ENCODE measurements at places on chromosomes 7 and 10. TPM values are rescaled to one million over a fixed set of nuclear protein-coding genes. Genes with fewer than 3 reads are reported as not detected.

- no peak for DNase-seq
These were observed 151.8 kb downstream of the WNT2 start for GRCh38 chr7:117171106-117171505.

DNA sequence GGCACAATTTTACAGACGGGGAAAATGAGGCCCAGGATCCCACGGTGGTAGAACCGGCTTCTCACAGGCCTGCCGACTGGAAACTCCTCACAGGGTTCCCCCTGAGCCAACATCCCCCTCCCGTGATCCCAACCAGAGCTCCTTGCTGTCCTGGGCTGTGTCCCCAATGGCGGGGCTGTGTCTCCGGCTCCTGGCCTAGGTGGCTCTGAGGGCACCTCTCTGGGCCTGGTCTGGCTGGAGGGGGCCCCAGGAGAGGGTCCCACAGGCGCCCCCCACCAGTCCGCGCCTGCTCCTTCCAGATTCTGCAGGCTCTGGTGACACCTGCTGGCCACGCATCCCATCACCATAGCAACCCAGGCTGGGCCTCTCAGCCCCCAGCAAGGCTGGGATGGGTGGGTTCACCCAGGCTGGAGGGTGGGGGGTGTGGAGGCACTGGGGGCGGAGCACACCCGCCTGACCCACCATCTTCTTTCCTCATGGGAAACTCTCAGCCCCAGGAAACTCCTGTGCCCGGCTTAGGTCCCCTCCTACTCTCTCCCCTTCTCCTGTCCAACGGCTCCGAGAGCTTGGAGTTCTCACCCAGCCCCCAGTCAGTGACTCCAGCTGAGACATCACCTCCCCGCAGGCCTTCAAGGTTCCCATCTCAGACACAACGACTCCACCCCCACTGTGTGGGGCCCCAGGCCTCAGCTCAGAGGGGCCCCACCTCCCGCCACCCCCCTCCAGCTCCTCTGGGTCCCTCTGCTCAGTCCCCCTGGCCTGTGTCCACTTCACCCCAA is 27.1 kb upstream of the TNRC18 start:
- peak; percentile 34 for DNase-seq

DNA sequence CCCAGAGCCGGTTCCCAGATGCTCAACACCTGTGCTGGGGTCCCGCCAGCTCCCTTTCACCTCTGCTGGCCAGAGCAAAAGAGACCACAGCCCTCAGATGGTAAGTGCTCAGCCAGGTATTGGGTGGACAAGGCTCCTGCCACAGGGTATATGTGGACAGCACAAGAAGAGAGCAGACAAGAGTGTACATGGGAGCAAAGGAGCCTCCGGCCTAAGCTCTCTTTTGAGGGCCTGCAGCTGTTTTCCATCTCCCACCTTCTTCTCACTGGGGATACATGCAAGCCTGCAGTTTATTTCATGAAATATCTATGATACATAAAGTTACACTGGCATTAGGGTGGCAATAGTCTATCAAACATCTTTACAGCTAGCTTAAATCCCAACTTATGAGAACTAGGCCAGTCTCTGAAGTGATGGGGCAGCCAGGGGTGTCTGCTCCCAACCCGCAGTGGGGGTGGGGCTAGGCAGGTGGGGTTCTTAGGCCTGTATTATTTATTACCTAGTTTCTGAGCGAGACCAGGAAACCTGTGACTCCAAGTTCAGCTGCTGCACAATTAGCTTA is 50.4 kb upstream of the DDC start:
- no peak for DNase-seq

DNA sequence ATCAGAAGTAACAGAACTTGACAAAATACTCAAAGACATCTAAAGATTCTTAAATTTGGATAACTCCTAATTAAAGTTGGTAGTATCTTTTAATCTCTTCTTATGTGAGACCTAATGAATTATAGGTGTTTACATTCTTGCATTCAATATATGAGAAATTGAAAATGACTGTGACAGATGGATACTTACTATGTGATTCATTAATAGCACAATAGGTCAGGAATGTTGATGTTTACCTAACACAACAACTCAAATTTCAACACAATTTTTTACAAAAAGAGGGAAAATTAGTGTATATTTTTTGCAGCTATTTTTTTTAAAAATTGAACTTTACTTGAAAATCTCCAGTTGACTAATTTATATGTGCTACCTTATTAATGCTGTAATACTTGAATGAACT is 31.7 kb upstream of the MCU start:
- DNase-seq = no peak

GRCh38 chr10:17851611-17852010 is 42.5 kb downstream of the MRC1 start:
- DNase-seq = no peak

DNA sequence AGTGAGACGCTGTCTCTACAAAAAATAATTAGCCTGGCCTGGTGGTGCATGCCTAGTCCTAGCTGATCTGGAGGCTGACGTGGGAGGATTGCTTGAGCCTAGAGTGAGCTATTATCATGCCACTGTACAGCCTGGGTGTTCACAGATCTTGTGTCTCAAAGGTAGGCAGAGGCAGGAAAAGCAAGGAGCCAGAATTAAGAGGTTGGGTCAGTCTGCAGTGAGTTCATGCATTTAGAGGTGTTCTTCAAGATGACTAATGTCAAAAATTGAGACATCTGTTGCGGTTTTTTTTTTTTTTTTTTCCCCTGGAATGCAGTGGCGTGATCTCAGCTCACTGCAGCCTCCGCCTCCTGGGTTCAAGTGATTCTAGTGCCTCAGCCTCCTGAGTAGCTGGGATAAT is 5.4 kb downstream of the PPIA start:
- DNase-seq = peak; percentile 37

DNA sequence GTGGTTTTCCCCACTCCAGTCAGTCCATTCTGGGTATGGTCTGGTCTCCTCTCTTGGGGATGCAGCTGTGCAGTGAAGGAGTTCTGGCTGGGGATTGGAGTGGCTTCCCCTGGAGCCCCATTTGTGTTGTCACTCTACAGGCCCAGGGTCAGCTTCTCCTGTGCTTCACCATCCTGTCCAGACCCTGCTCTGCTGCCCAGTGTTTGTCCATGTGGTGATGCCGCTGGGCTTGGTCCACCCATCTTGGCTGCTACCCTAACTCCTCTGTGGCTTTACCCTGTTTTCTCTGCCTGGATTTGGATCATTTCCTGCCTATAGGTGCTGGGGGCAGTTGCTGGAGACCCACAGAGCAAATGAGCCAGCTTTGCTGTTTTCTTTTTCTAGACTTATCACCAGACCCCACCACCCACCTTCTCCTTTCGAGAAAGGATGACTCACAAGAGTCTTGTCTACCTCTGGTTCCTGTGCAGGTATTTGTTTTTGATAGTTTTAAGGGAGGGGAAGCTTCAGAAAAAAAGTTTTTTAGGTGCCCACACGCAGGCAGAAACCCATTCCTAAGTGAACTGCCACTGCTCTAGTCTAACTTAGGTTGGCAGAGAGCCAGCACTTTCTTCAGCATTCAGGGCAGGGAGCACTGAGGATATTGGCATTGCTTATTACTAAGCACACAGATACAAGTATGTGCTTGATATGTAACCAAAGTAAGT is 8.5 kb downstream of the ZDHHC16 start:
- peak; percentile 34 for DNase-seq

The CYP26C1 gene
- total RNA-seq = under 0.01 TPM

DNA sequence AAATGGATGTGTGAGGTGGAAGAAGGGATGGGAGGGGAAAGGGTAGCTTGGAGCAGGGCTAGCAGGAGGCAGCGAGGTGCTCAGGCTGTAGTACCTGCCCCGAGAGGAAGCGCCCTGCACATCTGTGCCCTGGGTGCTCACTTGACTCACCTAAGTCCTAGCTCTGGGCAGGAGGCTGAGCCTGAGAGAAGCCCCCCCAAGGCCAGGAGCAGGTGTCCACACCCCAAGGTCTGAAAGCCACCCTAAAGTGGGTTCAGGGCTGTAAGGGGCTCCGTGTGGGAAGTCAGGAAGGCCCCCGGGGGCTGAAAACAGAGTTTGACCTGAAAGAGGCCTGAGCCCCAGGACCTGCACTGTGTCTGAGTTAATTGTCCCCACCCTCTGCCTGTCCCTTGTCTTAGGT is 95.8 kb upstream of the PODXL start:
- DNase-seq = no peak

DNA sequence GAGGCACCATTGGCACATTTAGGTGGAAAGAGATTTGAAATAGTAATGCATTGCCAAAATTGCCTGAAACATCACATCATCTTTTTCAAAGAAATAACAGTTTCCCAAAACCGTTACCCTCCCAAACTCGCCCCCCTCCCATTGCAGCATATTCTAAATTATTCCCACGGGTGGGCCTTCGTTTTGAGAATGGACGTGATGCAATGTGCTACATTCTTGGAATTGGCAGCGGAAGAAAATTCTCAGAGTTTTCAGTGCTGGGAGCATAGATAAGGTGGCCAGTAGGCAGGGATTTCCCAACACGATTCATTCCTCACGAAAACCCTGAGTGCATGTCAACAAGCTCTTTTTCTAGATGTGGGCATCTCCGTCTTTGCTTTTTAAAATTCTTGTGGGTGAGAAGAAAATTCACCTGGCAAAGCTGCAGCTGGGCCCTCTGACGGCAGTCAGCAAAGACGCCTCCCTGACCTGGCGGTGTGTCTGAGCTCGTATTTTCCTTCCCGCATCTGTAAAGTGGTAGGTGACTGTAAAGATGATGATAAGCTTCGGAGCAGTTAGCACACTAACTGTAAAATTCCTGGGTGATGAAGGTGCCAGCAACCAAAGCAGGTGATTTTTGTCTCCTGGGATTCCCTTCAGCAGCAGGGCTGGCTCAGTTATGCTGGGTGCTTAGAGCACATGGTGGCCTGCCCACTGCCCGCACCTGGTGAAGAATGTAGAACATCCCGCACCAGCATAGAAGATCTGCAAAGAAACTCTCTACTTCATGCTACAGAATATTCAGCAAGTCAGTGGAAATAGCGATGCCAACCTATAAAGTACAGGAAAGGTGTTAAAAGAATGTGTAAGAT is 141.9 kb upstream of the KLF6 start:
- DNase-seq = peak; percentile 30

The AVPI1 gene
- 30.8 TPM for total RNA-seq

The CPED1 gene
- total RNA-seq = 96.8 TPM

GRCh38 chr7:112105584-112106530 is 100.3 kb downstream of the DOCK4 start:
- DNase-seq = no peak

GRCh38 chr10:72275351-72276012 is 1.8 kb downstream of the DDIT4 start:
- peak; percentile 34 for DNase-seq

DNA sequence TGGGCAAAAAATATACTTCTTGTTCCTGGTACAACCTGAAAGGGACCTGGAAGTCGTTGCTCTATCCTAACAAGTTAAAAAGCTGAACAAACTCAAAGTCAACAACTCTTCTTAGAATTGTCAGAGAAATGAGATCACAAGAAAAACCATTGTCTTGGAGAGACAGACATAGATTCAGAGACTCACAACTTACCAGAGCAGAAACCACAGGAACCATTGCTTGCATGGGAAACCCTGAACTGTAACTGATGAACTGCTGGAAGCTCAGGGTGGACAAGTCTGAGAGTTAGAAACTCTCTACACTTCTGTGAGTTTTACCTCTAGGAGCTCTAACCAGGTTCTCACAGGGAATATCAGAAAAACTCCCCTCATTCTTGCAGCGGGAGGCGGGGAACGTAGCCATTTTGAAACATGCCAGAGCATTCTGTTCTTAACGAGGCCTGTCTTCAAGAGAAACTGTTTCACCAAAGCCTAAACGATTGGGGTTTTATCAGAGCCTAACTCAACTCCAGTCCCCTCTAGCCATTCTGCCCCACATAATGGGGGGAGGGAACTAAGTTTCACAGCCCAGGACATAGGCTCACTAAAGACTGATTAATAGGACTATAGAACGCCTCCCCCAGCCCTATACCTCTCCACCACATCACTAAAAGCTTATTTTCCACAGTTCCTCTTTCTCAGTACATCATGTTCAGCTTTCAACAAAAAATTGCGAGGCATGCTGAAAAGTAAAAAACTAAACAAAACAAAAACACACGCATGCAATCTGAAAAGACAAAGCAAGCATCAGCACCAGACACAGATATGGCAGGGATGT is 12.0 kb upstream of the GSDME start:
- no peak for DNase-seq

DNA sequence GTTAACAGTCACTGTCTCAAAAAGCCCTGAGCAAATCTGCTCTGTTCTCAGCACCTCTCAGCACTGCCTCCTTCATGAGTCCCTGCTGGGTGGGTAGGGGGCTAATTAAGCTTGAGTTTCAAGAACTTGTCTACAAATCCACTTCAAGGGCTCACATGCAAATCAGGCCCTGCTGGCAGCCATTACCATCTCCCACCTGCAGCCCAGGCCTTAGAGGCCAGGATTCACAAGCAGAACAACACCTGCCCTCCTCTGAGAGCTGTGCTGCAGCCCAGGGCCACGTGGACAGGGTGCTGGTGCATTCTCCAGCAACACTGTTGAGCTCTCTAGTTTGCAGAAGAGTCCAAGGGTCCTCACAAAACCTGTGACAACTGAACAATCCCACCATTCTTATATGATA is 119.2 kb downstream of the DPP6 start:
- no peak for DNase-seq

DNA sequence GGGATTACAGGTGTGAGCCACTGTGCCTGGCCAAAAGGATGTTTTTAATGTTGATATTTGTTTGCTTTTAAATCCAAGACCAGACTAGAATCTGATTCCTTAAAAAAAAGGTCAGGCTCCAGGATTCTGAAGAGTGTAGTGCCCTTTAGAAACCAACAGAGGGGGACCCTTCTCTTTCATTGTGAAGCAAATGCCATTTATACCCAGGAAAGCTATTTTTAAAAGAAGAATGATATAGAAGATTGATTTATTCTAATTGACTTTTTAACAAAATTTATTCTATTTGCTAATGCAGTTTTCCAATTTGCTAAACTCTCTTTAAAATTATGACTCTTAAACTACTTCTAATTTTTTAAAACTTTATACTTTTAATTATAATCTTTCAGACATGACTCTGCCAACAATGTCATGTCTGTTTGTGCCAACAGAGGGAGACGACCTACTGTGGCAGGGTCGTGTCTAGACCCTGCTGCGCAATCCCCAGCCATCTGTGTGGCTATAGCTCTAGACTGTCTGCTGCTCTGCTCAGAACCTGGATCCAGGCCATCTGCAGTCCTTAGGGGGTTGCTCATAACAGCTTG is 201.0 kb upstream of the IMMP2L start:
- peak; percentile 71 for DNase-seq

DNA sequence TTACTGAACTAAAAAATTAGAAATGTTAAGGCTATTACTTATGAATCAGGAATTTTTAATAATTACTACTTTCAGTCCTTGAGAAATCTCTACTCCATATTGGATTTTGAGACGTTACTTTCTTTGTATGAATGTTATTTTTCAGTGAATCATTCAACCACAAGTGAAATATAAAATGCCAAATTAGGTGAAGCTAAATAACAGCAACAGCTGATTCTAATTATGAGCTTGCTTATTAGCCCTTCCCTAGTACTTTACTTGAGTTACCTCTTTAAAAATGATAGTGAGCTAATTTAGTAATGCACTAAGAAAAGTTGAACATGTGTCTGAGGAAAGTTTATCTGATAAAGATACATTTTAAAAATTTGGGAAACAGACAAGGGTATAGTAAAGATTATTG is 51.4 kb downstream of the PCGF5 start:
- peak; percentile 44 for DNase-seq
